ENCODE measurements at places on chromosomes 13 and 19.

- no peak for DNase-seq
These were observed 20.3 kb downstream of the CKM start for GRCh38 chr19:45302416-45302815.

DNA sequence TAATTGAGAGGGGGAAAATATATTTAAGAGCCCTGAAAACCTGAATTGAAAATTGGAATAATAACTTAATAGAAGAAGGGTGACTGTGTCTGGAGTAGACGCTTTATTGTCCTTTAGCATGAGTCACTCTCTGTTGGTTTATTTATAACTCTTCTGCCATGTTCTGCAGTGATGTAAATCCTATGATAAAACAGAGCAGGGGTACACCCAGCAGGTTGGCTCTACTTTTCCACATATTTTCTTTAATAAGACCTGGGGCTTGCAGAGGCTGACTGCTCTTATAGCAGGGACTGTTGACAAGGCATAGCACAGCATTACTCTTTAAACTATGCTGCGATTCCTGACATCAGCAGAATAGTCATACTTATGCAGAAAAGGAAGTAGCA is 389.9 kb upstream of the PCDH9 start:
- DNase-seq: no peak

DNA sequence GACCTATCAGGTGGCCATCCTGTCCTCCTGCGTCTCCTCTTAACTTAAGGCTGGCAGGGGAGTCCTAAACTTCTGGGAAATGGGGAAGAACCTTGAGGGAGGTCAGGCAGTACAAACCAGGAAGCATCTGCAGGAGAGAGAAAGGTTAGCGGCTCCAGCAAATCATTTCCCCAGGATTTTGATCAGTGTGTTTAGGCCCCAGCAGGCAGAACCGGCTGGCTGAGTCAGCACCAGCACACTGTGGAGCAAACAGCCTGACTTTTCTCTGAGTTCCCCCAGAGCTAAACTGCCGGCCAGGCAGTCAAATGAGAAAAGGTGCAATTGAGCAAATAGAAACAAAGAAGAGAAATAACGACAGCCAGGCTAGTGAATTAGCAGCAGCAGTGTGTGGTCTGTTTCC is 46.7 kb upstream of the MEDAG start:
- no peak for DNase-seq

DNA sequence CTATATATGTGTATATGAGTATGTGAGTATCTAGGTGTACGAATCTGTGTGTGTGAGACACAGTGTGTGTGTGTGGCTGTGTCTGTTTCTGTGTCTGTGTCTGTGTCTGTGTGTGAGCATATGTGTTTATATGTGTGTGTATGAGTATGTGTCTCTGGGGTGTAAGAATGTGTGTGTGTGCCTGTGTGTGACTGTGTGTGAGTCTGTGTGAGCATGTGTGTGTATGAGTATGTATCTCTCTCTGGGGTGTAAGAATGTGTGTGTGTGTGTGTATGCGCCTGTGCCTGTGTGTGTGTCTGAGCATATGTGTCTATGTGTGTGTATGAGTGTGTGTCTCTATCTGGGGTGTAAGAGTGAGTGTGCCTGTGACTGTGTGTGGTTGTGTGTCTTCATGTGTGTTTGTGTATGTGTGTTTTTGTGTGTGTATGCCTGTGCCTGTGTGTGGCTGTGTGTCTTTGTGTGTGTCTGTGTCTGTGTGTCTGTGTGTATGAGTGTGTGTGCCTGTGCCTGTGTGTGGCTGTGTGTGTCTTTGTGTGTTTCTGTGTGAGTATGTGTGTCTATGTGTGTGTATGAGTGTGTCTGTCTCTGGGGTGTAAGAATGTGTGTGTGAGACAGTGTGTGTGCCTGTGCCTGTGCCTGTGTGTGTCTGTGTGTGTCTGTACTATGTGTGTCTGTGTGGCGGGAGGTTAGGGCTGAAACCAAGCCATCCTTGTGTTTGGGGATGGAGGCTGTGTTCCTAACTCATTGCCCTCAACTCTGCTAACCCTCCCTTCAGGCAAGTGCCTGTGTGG is 11.2 kb downstream of the AXL start:
- no peak for DNase-seq

DNA sequence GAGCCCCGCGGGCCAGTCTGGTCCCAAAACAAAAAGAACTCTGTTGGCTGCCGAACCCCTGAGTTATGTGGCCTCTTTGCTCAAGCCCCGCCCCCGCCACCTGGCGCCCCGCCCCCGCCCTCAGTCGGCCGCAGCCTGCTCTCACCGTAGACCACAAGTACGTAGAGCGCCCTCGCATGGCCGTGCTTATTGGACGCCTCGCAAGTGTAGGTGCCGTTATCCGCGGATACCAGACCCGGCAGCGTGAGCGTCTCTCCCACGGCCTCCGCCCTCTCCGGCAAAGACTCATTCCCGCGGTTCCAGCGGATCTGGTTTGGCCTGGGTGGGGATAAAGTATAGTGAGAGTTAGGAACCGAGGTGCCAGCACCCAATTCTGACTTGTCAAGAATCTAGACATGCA is 5.5 kb upstream of the ZNF428 start:
- no peak for DNase-seq

DNA sequence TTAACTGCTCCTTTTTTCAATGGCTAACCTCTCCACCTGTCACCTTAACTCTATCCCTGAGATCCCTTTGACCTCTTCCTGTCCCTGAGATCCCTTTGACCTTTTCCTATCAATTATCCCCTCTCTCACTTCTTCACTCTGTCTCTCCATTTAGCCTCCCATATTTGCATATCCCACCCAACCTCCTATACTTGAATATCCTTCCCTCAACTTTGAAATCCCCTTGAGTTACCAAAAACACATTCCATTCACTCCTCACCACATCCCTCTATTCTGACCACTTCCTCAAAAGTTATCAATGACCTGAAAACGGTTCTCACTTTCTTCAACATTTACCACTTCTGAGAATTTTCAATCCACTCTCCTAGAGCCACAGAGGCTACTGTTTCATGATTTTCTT is 3.0 kb downstream of the MYCBP2 start:
- DNase-seq: no peak

- no peak for DNase-seq
These were observed 8.3 kb upstream of the KLF16 start for GRCh38 chr19:1871630-1872029.

- DNase-seq: no peak
These were observed 1.3 kb downstream of the TNNT1 start for GRCh38 chr19:55147545-55148251.

GRCh38 chr19:56947206-56947605 is 106.7 kb upstream of the PEG3 start:
- no peak for DNase-seq

- DNase-seq: no peak
These were observed 687 bp upstream of the HRC start for GRCh38 chr19:49155820-49156346.

DNA sequence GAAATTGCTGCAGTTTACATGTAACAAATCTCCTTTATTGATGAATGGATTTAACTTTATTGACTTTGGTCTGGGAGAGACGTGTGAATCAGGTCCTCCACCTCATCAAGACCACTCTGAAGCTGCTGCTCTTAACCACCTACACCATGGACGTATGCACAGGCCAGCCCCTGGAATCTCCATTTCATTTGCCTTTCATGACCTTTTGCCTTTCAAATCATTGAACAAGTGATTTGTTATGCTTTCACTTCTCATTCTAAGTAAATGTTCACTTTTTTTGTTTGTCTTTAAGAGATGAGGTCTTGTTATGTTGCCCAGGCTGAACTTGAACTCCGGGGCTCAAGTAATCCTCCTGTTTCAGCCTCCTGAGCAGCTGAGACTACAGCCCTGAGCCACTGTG is 240.0 kb upstream of the SERP2 start:
- no peak for DNase-seq

DNA sequence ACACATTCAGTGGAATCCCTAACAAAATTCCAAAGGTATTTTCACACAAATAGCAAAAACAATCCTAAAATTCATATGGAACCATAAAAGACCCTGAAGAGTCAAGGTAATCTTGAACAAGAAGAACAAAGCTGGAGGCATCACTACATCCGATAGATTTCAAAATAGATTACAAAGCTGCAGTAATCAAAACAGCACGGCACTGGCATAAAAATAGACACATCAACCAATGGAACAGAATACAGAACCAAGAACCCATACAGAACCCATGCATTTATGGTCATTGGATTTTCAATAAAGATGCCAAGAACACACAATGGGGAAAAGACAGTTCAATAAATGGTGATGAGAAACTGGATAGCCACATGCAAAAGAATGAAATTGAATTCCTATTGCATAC is 32.5 kb downstream of the ZNF566 start:
- no peak for DNase-seq

DNA sequence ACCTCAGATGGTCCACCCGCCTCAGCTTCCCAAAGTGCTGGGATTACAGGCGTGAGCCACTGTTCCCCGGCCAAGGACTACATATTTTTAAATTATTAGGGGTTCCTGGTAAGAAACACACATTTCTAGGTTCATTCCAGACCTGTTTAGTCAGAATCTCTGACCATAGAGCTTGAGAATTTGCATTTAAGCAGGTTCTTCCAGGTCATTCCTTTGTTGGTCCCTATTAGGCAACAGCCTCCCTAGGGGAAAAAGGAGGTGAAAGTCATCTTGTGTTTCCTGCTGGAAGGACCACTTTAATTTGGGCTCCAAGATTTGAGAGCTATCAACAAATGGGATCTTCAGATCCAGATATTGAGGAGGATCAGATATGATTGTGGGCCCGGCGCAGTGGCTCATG is 16.3 kb downstream of the S1PR2 start:
- DNase-seq: no peak

DNA sequence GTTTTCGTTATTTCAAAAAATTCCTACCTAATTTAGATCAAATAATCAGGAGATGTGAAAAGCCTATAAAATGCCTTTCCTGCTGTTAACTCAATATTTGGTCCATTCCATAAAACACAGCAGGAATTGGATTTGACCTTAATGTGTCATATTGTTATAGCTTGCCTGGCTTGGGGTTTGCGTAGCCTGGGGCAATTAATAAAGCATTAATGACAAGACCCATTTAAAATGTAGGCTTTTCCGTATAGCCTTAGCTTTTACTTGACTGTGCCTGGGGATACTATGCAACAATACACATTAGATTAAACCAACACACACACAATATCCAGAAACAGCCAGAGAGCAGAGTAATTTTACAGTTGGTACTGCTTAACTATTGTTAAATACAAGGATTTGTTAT is 117.2 kb upstream of the MAB21L1 start:
- DNase-seq: no peak

DNA sequence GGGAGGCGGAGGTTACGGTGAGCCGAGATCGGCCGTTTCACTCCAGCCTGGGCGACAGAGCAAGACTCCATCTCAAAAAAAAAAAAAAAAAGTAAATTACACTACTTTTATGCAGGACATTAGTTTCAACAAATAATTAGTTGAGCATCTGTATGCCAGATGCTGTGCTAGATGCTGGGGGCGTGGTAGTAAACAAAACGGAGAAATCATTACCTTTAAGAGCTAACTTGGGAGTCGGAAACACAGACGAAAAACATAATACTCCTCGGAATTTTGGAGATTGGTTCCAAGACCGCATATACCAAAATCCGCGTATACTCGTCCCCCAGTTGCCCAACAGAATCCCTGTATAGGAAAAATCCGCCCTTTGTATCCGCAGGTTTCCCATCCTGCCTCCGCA is 1.3 kb upstream of the DUS3L start:
- DNase-seq: no peak

DNA sequence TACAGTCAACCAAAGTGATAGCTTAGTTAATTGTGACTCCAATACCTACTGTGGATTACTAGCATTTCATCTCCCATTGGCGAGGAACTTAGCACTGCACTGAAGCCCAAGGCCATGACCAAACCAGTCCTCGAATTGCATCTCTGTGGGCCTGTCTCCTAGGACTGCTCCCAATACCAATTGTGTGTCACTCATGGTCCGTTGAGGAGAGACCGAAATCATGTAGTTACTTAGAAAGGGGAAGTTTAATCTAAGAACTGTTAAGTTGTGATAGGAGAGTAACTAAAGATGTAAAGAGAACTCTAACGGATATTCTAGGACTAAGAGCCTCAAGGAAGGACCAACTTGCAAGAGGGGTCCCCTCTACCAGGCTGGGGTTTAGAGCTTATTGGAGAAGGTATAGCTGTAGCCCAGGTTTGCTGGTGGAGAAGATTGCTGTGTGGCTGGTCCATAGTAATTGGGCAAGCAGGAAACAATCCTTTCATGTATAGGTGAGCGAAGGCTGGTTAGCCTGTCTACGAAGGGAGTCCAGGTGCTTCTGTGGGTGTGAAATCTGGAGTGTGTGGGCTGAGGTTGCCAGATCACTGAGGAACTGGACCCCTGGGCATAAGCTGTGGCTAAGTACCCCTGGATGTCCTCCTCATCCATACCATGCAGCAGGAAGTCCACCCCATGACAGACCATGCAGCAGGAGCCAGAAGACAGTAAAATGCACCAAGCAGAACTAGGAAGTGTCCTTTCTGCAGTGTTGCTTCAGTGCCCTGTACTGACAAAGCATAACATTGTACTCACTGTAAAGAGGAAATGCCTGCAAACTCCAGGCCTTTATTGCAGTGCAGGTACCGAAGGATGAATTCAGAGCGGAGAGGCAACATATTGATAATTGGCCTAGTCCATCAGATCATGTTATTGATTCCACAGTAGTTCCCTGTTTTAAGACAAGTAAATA is 30.8 kb downstream of the DNAJC3 start:
- no peak for DNase-seq

DNA sequence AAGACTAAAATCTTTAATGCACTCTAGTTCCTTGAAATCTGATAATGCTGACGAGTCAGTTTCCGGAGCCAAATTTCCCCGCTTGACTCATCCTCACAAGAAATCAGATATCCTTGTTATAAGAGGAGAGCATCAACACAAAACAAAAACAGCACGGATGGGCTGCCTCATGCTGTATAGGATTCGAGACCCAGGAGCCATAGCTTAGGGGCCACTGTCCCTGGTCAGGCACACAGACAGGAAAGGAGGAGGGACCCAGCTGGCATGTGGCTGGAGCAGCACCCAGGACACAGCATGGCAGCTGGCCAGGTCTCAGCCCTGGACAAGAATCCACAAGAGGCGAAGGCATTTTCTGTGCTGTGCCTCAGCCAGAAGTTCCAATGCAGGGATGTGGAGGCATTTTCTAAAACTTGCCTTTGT is 110.2 kb upstream of the SPATA13 start:
- DNase-seq: no peak

GRCh38 chr13:46489586-46490023 is 63.4 kb upstream of the LRCH1 start:
- DNase-seq: no peak

DNA sequence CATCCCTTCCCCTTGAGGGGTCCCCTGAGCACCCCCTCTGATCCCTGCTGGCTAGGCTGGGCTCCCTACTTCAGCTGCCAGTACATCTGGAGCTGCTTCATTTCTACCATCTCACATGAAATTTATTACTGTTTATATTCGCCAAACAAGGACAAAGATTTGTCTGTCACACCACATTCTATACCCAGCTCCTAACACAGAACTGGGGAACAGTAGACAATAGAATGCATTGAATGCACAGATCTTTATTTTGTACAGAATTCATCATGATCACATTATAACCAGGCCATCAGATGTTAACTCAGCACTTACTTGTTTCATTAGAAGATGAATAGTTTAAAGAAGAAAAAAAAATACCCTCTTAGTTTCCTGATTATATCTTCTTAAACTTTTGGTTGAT is 159.4 kb downstream of the KLF5 start:
- no peak for DNase-seq

GRCh38 chr19:17484520-17485185 is 14.3 kb downstream of the SLC27A1 start:
- no peak for DNase-seq

Measured in glomerular endothelial cell (primary cell).